ENCODE measurements at places on chromosomes 7 and 10.

GRCh38 chr10:26090026-26090425 lies 126.5 kb upstream of the GAD2 start:
- DNase-seq: no peak

DNA sequence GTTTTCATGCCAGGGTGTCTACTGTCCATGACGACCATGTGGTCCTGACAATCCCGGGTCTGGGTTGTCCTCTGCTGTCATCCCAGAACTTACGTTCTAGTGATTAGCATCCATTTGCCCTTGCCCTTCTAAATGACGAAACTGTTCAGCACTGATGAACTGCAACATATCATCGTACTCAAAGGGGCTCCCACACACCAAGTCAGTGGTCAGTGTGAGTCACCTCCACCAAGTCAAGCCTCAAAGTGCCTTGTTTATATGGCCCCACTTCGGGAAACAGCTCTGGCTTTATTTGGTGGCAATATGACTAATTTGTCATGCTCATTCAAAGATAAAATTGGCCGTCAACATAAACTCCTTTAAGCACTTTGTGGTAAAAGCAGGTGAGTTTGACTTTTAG lies 110.7 kb downstream of the FRMD4A start:
- DNase-seq: no peak

DNA sequence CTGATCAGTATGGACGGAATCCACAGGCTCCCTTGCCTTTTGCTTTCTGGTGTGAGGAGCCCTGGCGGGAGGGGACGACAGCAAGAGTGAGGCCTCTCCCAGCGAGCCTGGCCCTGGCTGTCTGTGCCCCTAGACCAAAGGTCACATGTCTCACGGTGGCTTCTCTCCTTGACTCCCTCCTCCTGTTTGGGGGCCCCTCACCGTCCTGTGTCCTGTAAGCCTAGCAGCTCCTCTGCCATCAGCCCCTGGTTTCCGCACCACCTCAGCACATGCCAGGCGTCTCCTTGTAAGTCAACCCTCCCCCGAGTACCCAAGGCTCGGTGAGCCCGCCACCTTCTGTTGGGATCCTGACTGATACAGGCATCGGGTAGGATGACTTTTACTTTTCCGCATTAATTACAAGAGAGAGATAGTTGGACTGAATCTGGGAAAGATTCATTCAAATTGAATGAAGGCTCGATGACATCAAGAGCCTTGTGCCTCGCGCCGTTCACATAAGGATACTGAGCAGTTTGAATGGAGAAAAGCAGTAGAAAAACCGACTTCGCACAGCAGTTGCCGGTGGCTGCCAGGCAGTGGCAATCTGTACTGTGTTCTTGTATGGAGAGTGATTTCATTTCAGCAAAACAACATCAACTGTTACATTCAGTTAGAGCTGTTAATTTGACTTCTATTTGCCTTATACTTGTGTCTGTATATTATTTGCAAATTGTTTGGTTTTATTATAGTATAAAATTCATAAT lies 119.8 kb downstream of the XRCC2 start:
- no peak for DNase-seq

DNA sequence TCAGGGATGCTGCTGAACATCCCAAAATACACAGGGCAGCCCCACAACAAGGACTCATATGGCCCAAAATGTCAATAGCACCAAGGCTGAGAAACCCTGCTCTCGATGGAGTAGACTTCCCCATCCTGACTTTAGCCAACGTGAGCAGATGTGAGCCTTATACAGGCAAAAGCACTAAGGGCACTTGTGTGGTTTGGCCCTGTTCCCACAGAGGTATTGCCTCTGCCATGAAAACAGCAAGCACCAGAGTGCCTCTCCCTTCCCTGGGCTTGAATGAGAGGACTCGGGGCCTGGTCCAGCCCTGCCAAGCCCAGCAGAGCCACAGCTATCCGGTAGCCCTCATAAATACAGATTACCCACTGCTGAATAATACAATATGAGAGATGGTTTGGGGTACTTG lies 47.5 kb downstream of the ACSM6 start:
- DNase-seq: no peak

DNA sequence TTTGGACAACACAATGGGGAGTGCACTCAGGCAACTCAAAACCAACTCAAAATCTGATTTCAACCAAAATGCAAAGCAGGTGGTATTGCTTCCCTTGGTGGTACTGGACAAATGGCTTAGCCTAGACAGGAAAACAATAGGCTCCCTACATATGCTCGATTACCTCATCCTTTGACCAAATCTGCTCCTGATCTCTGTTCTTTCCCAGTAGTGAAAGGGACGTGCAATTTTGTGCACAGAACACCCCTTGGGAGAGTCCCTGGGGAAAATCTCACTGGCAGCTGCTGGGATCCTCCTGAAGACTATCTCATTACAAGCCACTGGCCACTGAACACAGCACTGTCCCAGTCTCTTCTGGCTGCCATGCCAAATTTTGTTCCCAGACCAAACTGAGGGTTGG lies 149.2 kb upstream of the VSTM2A start:
- DNase-seq: no peak

- no peak for DNase-seq
Measured at GRCh38 chr10:100485801-100486495, 23.1 kb downstream of the WNT8B start.

DNA sequence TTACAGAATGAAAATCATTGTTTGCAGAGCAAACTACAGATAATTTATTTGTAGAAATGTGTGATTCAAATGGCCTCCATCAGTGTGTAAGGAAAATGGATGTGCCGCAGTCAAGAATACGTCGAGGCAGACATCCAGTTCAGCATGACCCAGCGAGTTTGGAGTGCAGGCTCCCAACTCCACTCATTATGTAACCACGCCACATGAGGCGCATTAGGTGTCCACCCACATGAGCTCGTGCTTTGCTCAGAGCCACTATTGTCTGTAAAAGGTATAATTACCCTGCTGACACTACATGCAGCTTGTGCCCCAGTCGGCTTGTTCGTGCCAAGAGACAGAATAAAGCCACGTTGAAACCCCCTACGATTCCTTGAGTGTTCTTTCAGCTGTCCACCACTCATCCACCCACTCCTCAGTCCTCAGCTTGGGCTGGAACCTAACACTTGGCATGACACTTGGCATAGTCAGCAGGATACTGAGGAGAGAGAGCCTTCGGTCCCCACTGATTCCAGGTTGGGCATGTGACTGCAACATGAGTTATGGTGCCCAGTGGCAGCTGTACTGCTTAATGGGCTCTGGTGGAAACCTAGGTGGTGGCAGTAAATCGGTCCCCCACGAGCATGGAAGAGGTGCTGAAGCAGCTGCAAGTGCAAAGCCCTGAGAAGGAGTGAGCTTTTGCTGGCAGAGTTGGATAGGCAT lies 102.7 kb downstream of the BICC1 start:
- DNase-seq: no peak

GRCh38 chr7:138952791-138953190 lies 28.4 kb downstream of the KIAA1549 start:
- DNase-seq: no peak

DNA sequence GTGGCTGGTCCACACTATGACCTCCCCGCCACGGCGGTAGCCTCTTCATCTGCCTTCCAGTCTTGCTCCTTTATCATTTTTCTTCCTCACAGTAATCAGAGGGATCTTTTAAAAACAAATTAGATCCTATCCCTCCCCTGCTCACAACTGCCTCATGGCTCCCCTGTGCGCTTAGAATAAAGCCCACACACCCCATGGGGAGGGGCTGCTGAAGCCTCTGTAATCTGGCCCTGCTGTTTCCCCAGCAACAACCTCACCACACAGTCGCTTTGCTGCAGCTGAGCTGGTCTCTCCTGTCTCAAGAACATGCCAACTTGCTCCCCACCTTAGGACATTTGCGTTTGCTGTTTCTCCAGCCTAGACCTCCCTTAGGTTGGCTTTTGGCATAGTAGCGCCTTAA lies 41.0 kb downstream of the SP8 start:
- no peak for DNase-seq

GRCh38 chr7:72309476-72309875 lies 102.7 kb downstream of the CALN1 start:
- DNase-seq: no peak

DNA sequence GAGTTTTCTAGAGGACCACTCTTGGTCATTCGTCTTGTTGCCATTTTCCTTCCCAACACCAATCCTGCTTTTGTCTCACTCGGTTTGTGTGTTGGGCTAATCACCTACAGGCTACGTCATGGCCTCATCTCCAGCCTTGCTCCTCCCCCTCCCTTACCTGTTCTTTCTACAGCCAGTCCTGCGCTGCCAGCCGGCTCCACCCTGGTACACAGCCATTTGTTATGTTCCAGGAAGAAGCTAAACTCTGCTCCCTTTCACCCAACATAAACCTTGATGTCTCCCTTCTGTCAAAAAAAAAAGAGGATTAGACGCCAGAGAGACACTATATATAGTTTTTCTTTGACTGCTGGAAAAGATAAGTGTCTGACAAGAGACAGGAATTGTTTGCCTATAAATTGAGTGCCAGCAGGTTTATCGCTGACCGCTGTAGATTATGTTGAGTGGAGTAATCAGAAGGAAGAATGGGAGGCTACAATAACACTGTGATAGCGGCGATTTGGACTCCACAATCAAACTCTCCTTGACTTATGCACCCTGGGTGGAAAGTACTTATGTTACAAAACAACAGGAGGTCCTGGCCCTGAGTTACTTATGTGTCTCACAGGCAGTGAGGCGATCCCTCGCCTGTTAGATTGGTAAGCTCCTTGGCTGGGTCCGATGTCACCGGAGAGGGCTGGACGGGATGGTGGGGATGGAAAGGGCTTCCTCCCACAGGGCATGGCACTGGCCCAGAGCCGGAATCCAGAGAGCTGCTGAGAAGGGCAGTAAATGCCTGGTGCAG lies 171.3 kb upstream of the BMPER start:
- no peak for DNase-seq

DNA sequence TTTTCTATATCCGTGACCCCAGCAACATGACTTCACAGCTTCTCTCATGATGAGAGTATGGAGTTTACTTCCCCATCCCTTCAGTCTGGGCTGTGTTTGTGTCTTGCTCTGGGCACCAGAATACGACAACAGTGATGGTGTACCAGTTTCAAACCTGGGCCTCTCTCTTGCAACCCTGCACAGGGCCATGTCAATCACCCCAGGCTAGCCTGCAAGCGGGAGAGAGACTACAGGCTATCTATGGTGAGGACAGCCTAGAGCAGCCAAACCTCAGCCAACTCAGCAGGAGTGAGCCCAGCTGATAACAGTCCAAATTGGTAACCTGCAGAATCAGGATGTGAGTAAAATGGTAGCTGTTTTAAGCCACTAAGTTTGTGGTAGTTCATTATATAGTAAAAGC lies 235.8 kb downstream of the CHCHD3 start:
- no peak for DNase-seq

GRCh38 chr10:109647627-109648026 lies 275.7 kb downstream of the XPNPEP1 start:
- DNase-seq: no peak

GRCh38 chr10:100972904-100973535 lies 3.7 kb downstream of the SEMA4G start:
- no peak for DNase-seq

DNA sequence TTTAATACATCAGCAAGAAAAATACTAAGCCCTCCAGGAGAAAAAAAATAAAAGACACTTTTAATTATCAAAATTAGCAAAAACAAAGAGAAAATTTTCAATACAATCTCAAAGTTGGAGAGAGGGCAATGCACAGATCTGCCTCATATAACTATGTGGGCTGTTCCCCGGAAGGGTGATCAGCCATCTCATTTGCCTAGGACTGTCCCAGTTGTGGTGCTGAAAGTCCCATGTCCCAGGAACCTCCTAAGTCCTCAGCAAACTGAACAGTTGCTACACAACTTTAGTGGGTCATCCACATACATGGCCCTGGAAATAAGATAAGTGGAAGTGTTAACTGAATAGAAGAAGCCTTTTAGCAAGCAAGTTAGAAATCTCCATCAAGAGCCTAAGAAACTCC lies 14.4 kb downstream of the CFAP70 start:
- DNase-seq: no peak

- no peak for DNase-seq
Measured at GRCh38 chr10:43739161-43739560, 90.5 kb upstream of the ZNF32 start.

- DNase-seq: no peak
Measured at GRCh38 chr7:157619753-157620525, 283.1 kb downstream of the DNAJB6 start.

DNA sequence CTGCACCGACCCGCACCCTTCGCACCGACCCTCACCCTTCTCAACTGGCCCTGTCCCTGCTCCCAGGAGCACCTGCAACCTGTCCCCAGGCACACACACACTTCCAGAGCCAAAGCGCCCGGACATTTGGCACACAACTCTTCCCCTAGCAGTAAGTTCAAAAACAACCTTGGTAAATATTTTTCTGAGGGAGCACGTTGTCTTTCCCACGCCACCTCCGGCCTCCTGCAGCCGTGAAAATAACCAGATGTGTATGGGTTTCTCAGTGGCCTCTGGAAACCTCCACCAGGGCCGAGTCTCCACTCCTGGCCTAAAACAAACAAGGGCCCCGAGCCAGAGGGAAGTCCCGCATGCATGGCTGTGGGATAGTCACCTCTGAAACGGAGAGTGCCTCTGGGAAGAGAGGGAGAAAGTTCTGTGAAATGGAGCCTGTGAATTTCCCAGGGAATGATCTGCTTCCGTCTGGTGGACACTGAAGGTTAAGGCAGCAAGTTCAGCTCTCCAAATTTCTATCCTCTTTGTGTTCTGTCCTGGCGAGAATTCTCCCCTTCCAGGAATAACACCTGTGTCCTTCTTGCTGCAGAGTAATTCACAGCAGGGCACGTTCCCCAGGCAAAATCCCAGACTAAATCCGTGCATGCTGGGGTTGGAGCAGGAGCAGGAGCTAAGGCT lies 15.8 kb downstream of the PODXL start:
- DNase-seq: no peak

GRCh38 chr7:135326636-135327280 lies 93.1 kb downstream of the STRA8 start:
- no peak for DNase-seq

Data from activated naive CD4-positive, alpha-beta T cell treated with anti-CD3 and anti-CD28 coated beads, Interleukin-2, amount 50 U/mL, for 16 hours (primary cell).